ENCODE measurements at places on chromosomes 3 and 15.

DNA sequence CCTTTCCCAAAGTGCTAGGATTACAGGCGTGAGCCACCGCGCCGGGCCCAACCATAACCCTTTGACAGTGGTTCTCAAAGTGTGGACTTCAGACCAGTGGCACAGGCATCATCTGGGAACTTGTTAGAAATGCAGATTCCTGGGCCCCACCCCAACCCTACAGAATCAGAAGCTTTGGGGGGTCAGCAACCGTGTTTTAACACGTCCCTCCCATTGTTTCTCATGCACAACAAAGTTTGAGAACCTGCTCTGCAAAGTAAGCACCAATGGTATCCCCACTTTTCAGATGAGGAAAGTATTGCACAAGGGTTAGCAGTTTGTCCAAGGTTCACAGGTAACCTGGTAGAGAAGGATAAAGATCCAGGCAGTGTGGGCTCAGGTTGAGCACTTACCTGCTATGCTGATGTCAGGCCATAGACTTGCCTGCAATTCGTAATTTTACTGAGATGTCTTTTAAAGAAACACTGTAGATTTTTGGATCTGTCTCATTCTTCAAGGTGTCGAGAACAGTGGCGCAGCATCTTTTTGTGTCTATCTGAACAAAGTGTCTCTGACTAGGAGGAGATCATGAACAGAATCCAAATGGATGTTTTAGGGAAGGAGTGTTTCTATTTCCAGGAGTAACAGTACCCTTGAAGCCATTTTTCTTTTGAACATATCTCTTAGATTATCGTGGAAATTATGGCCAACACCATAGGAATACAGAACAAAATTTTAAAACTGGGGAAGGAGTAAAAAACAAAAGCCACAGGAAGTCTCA is 2.5 kb downstream of the GXYLT2 start:
- DNase-seq: no peak

DNA sequence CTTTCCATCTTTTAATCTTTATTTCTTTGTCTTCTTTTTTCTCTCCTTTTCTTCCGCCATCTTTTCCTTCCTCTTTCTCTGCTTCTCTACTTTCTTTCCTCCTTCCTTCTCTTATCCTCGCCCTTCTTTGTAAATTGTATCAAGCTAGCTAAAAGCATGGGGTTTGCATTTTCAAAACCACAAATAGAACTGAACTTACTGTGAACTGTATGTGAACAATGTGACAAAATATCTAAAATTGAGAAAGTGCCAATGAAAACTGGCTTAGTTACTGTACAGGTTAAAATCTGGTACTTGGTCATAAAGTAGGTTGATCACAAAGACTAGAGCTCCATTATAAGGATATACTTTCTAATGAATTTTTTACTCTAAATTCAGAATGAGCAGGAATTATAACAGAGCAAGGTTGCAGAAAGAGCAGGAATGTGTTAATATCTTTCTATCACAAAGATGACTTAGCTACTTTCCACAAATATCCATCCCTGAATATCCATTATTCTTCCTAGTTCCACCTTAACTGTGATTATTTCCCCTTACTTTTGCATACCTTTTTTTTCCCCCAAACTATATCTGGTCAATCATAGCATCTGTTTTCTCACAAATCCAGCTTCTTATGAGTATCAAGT is 122.4 kb downstream of the LSAMP start:
- no peak for DNase-seq

DNA sequence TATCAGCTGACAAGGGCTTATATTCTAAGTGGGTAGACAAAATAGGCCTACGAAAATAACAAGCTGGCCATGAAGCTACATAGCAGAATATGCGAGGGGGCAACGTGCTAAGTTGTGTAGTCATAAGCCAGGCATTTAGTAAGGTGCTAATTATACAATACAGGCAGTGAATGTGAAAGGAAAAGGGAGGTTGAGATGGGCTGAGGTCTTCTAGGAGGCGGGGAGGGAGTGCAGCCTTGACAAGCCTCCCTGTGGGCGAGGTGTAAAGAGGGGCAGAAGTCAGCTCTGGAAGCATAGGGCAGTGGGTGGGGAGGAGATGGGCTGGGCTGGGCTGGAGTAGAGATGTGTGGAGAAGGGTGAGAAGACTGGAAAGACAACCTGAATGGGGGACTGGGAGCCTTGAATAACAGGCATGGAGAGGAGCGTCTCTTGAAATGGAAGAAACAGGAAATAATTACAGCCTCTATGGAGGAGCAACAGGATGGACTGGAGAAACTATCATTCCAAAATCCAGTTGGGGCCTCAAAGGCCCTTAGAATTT is 1.2 kb downstream of the TIGIT start:
- no peak for DNase-seq

DNA sequence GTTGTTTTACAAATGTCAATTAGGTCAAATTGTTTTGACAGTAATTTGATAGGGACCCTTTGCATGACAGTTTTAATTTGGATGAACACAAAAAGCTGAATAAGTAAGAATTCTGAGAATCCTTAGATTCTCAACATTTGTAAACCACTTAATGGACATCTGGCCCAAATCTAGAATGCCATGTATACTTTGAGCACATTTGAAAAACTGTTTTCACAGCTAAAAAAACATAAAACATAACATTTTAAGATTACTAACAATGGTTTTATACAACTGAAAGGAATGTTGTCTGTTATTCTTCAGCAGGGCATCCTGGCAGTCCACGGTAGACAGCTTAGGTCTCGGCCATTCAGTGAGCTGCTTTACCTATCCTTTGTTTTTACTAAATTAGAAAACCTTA is 34.5 kb upstream of the TM2D3 start:
- DNase-seq: no peak

DNA sequence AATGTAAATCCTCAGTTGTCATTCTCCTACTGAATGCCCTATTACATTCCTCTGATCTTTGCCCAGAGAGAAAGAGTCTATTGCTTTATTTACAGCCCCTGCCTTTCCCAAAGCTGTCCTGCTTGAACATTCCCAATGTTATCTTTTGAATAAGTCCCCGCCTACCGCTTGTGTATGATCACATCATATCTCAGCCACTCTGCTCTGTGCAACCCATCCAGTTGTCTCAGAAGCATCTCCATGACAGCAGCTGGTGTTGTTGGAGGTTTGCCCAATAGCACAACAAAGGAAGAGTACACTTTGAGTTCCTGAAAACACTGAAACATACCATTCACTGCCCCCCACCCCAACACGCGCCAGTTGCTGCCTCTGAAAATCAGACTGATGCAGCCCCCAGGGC is 22.0 kb upstream of the FAM3D start:
- no peak for DNase-seq

GRCh38 chr3:24145981-24146822 is 201.1 kb downstream of the NR1D2 start:
- no peak for DNase-seq

GRCh38 chr3:22982981-22983587 is 220.0 kb upstream of the UBE2E2 start:
- no peak for DNase-seq

- no peak for DNase-seq
These were observed 45.2 kb downstream of the GASK1A start for GRCh38 chr3:43024181-43024885.

DNA sequence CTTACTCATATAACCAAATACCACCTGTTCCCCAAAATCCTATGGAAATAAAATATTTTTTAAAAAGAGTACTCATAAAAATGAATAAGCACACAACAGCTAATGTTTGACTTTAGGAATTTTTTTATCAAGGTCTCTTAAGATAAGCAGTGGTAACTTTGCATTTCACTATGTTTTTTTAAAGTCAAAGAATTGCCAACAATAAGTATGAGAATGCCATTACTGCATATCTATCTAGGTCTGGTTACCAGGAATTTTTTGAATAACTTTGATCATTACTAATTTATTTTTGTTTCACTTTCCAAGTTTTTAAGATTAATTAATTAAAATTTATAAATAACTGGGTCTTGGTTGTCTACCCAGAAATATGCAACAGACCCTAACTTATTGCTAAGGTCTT is 41.5 kb downstream of the PLSCR4 start:
- no peak for DNase-seq

- no peak for DNase-seq
These were observed 44.9 kb upstream of the MANF start for GRCh38 chr3:51340013-51340829.

- no peak for DNase-seq
These were observed 55.9 kb upstream of the PLCL2 start for GRCh38 chr3:16828815-16829214.

DNA sequence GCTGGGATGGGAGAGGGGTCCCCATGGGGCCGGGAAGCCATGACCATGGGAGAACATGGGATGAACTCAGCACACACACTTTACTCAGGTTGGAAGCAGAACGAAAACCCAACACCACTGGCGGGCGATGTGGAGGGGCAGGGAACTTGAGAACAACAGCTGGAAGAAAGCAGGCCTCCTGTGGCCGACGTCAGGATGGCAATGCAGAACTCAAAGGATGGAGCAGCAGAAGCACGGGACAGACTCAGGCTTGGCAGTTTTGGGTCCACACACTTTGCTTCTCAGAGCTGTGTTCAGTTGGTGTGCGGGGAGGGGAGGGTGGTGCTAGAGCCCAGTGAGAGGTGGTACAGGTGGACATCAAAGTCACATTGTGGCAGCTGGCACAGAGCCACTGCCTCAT is 80.7 kb downstream of the SEC22A start:
- DNase-seq: no peak

DNA sequence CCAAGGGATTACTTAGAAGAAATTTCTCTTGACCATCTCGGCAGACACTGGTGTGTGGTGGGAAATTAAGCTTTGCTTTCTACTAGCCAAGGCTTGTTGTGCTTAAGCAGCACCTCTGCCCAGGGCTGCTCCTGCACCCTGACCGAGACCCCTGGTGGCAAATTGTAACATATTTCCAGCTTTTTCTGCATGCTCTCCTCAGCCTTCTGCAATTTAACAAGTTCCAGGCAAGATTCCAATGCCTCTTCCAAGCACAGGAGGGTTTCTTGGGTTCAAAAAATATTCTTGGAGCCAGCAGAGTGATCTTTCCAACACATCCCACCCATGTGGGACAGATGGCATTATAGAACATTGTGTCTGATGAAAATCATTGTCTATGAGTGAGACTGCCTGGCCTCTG is 210.5 kb downstream of the CLSTN2 start:
- no peak for DNase-seq

DNA sequence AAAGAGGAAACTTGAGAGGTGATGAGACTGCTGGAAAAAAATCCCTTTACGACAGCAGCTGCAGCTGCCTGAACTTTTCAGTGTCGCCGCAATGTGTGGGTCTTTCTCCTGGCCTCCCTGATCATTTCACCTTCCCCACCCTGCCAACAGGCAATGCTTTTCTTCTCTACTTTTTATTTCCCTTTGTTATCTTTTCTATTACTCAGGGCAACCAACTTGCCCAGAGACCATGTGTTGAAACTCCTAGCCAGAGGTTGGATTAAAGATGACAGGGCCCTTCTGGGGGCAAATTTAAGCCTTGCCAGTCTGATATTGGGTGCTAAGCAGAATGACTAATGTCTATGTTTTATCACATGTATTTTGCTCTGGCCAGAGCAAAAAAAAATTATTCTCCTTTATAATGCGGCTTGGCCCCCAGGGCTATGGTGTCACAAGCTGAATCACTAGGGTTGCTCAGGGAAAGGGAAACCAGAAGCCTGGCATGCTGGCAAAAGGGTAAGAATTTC is 51.5 kb upstream of the CFAP20DC start:
- no peak for DNase-seq

DNA sequence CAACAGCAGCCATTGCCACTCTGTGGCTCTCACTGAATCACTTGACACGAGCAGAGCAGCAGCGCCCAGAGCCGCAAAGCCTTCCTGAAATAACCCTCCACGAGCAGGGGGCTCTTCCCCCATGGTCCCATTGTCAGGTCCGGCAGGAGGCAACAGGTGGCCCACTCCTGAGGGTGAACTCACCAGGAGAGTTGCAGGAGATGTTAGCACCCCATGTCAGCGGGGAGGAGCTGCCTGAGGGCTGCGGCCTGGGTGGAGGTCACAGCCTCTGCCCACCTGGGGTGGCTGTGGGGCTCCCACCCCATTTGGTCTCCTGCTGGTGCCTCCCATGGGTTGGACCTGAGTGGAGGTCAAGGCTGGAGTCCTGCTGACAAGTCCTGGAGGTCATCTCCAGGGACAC is 12.3 kb upstream of the C3orf22 start:
- no peak for DNase-seq

DNA sequence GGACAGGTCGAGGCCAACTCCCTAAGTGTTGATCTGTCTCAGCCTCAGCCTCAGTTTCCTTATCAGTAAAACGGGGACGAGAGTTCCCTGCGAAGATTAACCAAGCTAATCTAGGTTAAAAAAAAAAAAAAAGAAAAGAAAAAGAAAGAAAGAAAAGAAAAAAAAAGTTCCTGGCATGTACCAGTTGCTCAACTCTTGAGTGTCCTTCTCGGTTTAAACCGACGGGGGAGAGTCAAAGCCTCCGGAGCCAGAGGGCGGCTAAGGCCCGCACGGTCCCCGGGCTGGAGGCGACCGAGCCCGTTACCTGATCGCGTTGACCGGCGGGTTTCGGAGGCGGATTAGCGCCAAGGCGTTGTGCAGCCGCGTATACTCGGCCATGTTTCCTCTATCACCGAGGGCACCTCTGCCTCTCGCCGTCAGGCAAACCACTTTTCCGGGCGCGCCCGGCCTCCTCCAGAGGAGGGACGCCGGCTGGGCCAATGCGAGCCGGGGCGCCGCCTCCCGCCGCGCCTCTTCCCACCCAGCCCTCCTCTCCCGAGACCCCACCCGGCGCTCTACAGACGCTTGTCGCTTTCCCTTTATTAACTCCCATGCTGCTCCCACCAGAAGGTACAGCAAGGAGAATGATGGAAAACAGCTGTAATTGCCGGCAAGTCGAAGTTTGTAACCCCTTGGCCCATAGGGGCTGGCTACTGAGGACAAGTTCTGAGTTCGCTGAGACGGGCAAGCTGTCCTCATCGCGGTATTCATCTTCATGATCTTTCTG is at the start of gene EHHADH:
EHHADH (minus strand) TSS at position 405 of the 766 bp plus-strand sequence; CDS start at position 378, 27 bp downstream.
- peak; percentile 60 for DNase-seq

DNA sequence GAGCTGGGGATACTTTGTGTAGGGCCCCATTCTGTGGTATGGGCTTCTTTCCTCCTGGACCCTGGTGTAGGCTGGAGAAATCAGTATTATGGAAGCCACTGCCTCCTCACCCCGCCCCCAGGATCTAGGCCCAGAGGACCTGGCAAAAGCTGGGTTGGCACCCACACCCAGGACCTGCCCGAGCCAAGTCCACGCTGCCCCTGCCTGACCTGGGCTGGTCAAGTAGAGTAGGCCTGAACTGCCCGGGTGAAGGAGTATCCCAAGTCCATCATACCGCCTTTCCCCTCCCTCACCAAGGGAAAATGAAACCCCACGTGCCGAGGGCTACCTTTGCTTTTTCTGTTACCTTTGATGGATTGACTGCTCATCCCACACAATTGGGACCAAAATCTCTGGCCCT is 37.7 kb upstream of the TRAK1 start:
- no peak for DNase-seq

DNA sequence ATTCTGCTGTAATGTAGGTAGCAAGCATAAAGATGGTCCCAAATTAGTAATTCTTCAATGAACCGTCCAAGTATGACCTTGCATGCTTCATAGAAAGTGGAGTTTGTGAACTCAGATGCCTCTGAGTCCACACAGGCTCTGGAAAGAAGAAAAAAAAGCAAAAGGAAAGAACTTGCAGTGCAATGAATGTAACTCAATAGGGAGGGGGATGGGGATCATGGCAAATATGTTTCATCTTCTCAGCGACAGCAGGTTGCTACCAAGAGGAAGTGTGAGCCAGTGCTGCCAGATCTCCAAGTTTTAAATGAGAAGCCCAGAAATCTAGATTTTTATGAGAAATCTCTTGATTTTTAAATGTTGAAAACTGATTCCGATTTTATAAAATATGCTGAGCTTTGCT is 50.3 kb downstream of the IL20RB start:
- DNase-seq: no peak

All from D721Med (cell line).